SHP77 treated with DMSO at 0.1 percent for 48 hours (cell line): ENCODE measurements at places on chromosomes 5 and 9.

DNA sequence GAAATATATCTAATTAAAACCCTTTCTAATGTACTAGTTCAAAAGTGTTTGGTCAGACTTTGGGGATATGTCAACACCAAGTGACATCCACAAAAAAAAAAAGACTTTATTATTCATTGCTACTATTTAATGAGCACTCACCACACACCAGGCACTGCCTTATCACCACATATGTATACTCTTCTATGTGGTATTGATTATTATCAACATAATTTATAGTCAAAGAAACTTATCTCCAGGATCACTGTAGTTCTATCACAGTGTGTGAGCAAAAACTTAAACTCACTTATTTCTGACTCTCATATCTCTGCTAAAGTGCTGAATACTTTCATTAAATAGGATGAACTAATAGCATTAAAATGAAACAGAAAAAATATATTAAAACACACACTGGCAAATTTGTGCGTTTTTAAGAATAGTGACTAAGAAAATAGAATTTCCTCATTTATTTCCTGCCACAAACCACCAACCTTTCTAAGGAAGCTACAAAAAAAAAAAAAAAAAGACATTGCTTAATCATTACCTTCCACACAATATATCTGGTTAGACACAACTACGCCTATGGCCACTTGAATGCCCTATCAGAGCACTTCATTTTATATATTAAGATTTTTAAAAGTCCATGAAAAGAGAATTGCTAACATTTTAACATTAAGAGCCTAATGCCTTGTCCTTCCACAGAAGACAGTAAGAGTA lies 12.8 kb downstream of the SLCO4C1 start:
- DNase-seq, result no peak

GRCh38 chr9:87671478-87671877 lies 54.4 kb upstream of the CTSL start:
- no peak for DNase-seq

DNA sequence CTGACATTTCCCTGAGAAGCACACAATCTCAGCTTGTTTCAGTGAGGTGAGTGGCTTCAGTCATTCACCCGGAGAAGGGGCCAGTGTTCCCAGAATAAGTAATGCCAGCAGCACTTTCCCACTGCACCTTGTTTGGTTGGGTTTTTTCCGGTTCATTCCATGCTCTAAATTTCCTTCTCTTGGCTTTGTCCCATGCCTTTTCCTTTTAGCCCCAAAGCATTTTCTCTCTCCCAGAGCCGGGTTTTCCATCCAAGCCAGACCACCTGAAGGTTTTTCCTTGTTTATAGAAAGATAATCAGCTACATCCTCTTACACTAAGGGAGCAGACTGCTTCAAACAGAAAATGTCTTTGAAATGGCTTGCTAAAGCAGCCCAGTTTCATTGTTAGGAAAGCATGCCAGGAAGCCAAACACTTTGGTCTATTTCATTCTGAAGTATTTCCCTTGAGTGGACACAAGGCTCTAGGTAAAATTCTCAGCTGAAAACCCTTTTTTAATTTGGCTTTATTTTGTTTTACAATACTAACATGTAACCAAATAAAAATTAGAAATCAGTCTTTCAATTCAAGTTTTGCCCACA lies 501.6 kb downstream of the DTWD2 start:
- DNase-seq, result no peak

DNA sequence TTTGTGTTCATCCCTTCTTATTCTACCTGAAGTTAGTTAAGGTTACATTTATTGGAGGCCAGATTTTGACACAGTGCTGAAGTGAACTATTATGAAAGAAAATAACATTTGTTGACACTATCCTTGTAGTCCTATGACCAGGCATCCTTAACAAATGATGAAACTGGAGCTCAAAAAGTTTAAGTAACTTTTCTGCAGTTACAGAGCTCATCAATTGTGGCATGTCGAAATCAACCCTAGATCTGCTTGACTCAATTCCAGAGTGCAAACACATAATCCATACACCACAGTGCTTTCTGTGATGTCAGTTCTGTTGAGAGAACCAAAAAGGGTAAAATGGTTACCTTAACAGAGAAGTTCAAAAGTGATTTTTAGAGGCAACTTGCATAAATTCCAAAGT lies 28.6 kb downstream of the KCNN2 start:
- DNase-seq, result no peak
